SJCRH30 (cell line): ENCODE measurements at places on chromosomes 12 and 14. TPM values are rescaled to one million over a fixed set of nuclear protein-coding genes. Genes with fewer than 3 reads are reported as not detected.

GRCh38 chr14:39967885-39968284 is 535.7 kb upstream of the FBXO33 start:
- no peak for DNase-seq

DNA sequence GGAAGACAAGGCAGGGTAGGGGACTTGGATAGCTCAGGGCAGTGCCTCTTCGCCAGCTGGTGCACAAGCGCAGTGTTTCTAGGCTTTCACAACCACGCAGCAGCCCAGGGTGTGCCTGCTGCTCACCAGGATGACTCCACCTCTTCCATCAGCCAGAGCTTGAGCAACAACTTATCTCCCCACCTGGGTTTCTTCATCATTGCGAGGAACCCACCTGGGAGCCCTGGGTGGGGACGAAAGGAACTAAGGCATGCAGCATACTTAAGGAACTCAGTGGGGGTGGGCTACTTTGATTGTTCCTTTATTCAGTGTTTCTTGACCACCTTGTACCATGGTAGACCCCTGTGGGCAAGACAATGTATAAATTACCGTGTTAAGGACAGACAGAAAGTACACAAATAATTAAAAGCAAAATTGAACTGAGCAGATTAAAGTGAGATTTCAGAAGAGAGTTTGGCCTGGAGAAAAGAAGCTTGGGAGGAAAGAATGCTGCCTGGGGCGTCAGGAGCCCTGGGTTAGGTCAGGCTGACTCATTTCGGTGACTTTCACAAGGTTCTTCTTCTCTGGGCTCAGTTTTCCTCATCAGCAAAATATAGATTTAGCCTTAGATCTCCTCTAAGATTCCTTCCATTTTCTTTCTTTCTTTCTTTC is 22.9 kb downstream of the KRT18 start:
- no peak for DNase-seq

GRCh38 chr12:75909714-75910656 is 121.6 kb downstream of the PHLDA1 start:
- no peak for DNase-seq

GRCh38 chr12:89450907-89451306 is 73.7 kb downstream of the GALNT4 start:
- DNase-seq, result peak; percentile 26

- no peak for DNase-seq
Measured at GRCh38 chr14:78509516-78509915, 339.3 kb downstream of the NRXN3 start.

GRCh38 chr12:69097619-69098368 is 141.6 kb upstream of the CPSF6 start:
- peak; percentile 32 for DNase-seq

DNA sequence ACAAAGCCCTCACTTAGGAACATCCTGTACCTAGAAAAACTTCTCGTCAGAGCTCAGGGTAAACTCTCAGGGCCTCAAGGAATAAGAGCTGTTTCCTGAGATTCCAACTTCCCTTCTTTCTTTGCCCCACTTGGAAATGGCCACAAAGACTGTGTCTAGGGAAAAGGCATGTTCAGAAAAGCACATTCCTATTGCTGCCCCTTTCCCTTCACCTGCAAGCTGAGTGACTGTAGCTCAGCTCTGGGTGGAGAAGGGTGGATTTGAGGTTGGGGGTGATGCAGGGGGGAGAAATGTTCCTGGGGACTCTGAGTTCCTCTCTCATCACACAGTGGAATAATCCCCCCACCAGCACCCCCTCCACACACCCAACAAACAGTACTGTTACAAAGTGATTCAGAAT is 6.8 kb downstream of the ENDOU start:
- DNase-seq, result no peak

The ZC3H10 gene
- total RNA-seq, result 5.5 and 5.8 TPM in 2 replicates

The PYM1 gene
- total RNA-seq, result 24.0 and 25.6 TPM in 2 replicates

The PRIMA1 gene
- total RNA-seq, result not detected in 2 replicates
